ENCODE measurements at places on chromosomes 6 and 20.

DNA sequence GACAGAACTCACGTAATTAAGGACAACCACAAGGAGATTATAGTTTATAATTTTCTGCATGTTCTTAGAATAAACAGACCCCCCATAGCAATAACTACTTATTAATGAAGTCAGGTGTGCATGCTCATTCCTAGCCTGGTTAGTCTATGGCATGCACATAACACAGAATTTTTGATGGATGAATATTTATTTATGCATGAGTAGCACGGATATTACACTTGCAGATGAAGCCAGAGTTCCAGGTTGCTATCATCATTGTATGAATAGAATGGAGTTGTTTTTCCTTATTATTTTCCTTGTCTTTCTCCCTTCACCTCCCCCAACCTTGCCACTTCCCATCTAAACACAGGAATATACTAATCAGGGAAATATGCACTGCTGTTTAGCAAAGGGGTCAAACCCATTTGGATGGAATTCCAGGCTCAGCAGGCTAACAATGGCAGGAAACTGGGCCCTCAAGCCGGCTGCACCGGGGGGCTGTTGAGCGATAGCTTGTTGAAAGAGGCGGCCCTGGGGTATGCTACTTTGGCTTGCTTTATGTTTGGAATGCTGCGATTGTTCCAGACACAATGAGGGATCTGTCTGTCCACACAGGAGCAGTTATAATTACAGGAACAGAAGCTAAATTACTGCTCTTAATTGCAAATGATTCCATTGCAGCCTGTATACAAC lies 112.6 kb downstream of the TMEM170B start:
- DNase-seq = peak; percentile 64

DNA sequence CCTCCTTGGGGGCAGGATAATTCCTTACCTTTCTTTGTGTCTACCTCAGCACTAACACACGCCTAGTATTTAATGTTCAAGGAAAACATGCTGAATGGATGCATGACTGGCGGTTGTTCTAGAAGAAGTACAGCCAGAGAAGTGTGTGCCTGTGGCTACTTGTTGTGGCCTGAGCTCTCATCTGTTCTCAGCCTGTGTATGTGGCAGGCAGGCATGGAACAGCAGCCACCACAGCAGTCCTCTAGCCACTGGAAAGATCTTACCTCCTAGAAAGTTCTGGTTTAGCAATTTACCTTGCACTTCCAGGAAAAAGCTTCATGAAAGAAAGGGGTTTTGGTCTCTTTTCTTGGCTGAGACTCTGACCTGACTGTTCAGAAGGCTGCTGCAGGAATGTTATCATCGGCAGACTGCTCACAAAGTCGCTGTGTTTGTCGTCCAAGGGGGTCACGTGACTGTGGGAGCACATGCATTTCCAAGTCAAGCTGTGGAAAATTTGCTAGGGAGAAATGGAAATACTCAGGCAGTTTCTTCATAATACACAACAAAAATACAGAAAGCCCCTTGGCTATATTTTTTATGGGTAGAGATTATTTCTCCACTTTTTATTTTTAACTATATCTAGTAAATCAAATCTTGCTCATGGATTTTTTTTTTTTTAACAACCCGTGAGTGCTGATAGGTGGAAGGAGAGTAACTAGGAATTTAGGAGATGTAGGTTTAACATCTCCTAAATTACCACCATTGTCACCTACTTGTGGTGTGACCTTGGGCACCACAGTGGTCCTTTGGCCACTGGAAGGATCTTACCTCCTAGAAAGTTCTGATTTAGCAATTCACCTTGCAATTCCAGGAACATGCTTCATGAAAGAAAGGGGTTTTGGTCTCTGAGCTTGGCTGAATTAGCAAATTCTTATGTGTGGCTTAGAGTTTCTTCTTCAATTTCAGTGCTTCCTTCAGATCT lies 110.8 kb upstream of the GPR6 start:
- peak; percentile 96 for DNase-seq

GRCh38 chr6:145224450-145224849 lies 510.9 kb downstream of the EPM2A start:
- no peak for DNase-seq

GRCh38 chr6:147158881-147159280 lies 45.3 kb upstream of the STXBP5 start:
- DNase-seq = no peak

DNA sequence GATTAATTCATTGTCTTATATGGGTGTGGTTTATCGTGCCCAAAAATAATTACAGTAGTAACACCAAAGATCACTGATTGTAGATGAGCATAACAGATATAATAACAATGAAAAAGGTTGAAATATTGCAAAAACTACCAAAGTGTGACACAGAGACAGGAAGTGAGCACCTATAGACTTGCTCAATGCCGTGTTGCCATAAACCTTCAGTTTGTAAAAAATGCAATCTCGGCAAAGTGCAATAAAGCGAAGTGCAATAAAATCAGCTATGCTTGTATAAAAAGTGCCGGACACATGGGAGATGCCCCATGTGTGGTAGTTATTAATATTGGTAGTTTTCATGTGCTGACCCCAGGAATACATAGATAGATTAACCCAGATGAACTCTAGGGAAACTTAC lies 192.6 kb downstream of the NRN1 start:
- no peak for DNase-seq
